Stimulated activated CD8-positive, alpha-beta memory T cell treated with anti-CD3 and anti-CD28 coated beads, Interleukin-4, amount 100 ng/mL, for 4 hours (primary cell): ENCODE measurements at places on chromosomes 11 and 22.

GRCh38 chr11:86559311-86559945, 113.0 kb downstream of the ME3 start:
- no peak for DNase-seq

DNA sequence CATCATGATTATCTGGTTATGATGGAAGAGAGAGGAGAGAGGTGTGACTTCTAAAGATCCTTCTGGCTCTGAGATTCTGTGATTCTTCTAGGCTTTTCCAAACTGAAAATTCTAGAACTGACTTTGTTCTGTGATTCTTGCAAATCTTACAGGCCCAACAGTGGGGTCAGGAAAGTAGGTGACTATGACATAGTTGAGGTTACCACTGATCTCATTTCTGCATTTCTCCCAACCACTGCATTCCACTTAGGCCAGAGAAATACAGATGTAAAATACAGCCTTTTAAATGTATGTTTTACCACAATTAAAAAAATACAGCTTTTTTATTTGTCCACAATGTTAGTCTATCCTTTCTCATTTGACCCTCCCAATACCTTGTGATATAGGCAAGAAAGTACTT, 83.7 kb downstream of the STIM1 start:
- no peak for DNase-seq

DNA sequence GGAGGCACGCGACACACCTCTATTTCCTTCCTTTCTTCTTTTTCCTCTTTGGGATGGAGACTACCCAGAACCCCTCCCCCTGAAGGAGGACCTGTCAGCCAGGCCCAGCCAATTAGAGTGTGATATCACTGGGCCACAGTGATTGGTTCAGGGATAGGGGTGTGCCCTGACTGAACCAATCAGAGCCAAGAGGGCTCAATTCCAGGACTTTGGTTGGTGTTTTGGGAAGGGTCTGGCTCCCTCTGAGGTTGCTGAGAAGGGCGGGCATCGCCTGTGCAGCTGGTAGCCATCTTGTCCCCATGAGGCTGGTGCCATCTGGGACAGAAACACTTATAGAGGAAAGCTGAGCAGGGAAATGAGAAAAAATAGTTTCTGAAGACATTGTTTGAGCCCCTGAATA, 71.4 kb downstream of the CHST1 start:
- DNase-seq, result no peak

DNA sequence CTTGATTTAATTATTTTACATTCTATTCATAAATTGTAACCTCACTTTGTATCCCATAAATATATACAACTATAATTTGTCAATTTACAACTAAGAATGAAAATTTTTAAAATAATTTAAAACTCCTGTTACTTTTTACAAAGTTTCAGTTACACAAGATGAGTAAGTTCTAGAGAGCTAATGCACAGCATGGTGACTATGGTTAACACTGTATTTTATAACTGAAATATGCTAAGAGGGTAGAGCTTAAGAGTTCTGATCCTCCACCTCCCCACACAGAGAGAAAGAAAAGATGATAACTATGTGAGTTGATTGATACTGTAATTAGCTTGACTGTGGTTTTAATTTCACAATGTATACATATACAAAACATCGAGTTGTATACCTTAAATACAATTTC, 412.5 kb upstream of the DDI1 start:
- no peak for DNase-seq

GRCh38 chr22:31344578-31345330, 1.4 kb downstream of the PATZ1 start:
- DNase-seq, result no peak

GRCh38 chr11:40405614-40406013, 1053.8 kb downstream of the LRRC4C start:
- DNase-seq, result no peak

- no peak for DNase-seq
Observed at GRCh38 chr11:2142762-2143202, 3.6 kb upstream of the IGF2 start.

GRCh38 chr11:128841461-128842072, 25.5 kb downstream of the KCNJ1 start:
- DNase-seq, result no peak

DNA sequence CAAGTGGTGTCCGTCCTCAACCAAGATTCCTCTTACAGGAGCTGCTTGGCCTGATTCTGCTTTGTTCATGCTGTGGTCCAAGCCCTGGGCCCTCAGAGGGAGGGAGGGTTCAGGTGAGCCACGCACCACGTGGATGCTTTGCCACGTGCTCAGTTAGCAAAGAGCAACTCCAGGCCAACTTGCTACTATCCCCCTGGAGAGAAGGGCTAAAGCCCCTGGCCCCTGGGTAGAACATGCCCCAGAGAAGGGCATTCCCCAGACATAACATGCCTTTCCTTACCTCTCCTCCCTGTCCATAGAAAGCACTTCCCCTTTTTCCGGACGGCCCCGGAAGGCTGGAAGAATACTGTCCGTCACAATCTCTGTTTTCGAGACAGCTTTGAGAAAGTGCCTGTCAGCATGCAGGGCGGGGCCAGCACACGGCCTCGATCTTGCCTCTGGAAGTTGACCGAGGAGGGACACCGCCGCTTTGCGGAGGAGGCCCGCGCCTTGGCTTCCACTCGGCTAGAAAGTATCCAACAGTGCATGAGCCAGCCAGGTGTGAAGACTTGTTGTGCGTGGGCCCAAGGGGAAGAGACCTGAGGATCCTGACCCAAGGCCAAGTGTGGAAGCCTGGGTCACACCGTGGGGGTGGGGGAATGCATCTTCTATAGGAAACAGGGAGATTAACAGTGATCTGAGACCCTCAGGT, 8.8 kb downstream of the FOXR1 start:
- no peak for DNase-seq

- DNase-seq, result no peak
Observed at GRCh38 chr11:133887692-133888332, 42.5 kb upstream of the SPATA19 start.

DNA sequence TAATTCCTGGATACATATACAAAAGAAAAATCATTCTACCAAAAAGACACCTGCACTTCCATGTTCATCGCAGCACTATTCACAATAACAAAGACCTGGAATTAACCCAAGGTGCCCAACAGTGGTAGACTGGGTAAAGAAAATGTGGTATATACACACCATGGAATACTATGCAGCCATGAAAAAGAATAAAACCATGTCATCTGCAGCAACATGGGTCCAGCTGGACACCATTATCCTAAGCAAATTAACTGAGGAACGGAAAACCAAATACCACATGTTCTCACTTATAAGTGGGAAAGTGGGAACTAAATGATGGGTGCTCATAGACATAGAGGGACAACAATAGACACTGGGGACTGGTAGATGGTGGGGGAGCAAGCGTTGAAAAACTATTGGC, 4.5 kb downstream of the TRPM5 start:
- no peak for DNase-seq

GRCh38 chr11:109818290-109818689, 274.9 kb upstream of the ZC3H12C start:
- no peak for DNase-seq

DNA sequence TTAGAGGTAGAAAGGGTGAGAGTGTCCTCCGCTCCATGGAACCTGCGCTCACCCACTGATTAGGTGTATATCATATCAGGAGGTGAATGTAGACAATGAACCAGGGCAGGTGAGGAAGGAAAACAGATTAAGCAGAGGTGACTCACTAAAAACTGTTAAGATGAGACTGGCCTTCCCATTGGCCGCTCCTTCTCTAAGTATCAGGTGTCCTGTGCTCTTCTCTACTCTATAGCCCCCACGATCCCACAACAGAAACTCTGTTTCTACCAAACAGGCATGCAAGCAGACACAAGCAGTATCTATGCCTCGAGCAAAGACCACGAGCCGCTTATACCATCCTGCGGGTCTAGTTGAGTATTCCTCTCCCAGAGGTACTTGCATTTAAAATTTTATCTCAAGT, 103.1 kb downstream of the SNX19 start:
- DNase-seq, result no peak

DNA sequence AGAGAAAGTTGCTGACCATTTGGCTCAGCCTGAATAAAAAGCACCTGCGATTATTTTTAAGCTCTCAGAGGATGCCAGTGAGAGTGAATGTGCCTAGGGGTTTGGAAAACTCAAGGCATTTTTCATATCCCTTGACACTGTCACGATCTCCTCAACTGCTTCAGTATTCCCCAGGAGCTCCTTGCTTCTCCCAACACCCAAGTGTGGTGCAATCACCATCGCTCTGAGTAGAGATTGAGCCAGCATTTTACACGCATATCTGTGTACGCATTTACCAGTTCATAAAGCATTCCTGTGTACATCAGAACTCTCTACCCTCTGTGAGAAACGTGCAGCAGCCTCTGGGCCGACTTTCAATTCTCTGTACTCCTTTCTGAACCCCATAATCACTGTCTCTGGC, 1.3 kb downstream of the SRRD start:
- no peak for DNase-seq

DNA sequence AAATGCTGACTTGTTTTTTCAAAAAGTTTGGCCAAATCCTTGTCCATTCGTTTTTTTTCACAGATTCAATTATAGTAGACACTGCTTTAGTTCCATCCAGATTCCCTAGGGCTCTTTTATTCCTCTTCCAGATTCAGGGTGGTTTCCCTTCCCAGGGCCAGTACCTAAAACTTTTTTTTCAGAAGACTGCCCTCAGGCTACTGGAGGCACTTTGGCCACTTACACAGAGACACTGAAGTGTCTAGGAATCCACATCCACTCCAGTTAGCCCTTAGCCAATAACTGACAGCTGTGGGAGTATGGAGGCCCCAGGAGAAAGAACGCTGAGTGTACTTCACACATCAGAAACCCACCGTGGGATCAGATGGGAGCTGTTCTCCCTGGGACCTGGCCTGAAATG, 77.3 kb downstream of the CCDC34 start:
- DNase-seq, result no peak

- no peak for DNase-seq
Observed at GRCh38 chr22:30755759-30756124, 61.1 kb downstream of the OSBP2 start.

DNA sequence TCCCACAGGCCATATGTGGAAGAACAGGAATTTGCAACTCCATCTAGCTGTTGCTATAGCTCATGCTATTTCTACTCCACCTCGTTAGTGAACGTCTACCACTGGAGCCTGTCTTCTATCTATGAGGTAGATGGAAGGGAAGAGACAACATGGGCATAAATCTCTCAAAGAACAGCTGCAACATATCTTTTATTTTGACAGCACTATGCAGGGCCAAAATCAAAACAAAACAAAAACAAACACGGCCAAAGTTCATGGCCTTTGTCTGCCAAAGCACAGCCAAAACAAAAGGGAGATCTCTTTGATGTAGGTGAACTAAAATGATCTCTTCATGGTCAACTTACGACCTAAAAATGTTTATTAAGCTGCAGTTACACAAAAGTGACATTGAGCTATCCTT, 215.2 kb upstream of the MPPED2 start:
- no peak for DNase-seq

DNA sequence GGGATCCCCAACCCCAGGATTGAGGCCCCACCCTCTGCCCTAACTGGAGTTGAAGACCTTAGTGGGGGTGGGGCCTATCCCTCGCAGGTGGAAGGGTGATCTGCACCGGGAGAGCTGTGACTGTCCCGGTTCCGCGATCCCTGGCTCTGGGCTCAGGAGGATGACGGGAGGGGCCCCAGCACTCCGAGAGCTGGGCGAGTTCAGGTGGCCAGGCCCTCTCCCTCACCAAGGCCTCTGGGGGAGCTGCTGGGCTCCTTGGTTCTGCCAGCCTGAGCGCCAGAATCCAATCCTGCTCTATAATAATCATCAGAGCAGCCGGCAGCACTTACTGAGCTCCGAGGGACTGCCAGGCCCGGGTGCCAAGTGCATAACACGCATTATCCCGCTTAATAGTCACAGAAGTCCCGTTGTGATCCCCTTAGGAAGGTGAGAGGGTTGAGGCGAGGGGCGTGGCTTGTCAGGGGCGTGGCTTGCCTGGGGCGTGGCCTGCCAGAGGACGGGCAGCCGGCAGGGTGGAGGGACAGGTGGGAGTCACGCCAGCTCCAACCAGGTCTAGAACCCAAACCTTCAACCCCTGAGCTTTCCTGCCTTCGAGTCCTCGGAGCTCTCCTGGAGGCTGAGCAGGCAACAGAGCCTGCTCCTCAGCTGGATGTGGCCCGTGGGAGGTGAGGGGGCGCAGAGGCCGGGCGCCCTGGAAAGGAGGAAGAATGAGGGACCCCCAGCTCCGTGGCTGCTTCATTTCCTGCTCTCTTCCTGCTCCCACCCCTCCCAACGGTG, 7.3 kb upstream of the SYT7 start:
- peak; percentile 37 for DNase-seq

- DNase-seq, result no peak
Observed at GRCh38 chr22:28741200-28741784, 328 bp downstream of the CHEK2 start.

- DNase-seq, result no peak
Observed at GRCh38 chr11:33936725-33937604, 45.1 kb upstream of the LMO2 start.

DNA sequence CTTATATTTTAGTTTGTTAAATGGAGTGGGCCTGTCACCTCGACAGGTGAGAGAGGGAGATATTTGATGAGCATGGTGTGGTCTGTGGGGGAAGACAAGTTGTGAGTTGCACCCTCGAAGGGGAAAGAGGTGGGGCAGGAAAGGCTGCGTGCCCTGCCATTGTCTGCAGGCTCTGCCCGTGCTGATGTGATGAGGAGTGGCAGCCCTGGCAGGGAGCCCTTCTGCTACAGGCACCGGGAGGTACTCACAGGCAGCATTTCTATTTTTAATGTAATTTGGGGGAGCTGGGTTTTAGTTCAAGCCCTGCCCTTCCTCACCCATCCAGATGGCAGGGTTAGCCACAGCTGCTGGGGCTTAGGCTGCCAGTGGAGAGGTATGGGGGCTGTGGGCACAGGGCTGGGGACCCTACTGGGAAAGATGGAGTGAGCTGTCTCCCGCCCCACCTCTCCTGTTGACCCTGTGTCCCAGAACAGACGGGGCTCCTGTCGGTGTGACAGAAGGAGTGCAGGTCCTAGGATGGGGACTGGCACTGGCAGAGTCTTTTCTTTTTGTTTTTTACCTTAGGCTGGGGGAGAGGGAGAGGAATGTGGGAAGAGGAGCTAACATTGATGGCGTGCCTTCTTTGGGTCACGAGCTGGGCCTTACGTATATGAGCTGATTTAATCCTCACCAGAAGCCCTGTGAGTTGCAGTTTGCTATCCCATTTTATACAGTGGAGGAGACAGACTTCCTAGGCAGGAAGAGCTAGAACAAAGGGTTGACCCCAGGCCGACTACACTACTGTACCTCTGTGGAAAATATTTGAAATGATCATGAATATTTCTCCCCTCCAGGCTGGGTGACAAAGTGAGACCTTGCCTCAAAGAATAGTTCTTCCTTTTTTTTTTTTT, 51.6 kb downstream of the CEP164 start:
- DNase-seq, result no peak

GRCh38 chr11:99368583-99368982, 347.8 kb downstream of the CNTN5 start:
- no peak for DNase-seq

GRCh38 chr22:27840436-27840835, 38.9 kb upstream of the MN1 start:
- DNase-seq, result no peak

- no peak for DNase-seq
Observed at GRCh38 chr22:39275814-39276439, 31.1 kb upstream of the PDGFB start.

- no peak for DNase-seq
Observed at GRCh38 chr11:73859671-73860070, 17.0 kb downstream of the COA4 start.

- DNase-seq, result no peak
Observed at GRCh38 chr22:20315337-20316216, 4.3 kb downstream of the DGCR6L start.
